ENCODE measurements at places on chromosomes 1 and 21. TPM values are rescaled to one million over a fixed set of nuclear protein-coding genes. Genes with fewer than 3 reads are reported as not detected.
A peak's percentile ranks its signal among the peaks of the same experiment; 100 is the strongest.

DNA sequence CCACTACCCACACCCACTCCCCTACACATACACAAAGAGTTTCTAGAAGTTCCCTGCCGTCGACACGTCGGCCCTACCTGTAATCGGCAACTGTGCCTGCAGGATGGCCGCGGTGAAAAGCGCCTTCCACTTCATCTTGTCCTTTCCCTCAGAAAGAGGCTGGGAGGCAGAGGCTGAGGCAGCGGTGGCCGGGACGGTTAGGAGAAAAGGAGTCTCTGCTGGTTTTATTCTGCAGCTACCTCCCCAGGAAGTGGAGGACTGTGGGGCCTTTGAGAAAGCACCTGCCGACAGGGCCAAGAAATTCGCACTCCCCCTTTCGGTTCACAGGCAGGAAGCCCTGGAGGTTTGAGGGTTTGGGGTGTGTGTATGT lies at the start of gene CD247:
Gene CD247 (minus strand): TSS at position 199 of the 370 bp plus-strand sequence. CDS start 64 bp downstream, at position 135.
- DNase-seq, result no peak

CBR3 gene
- total RNA-seq, result 13.3 TPM

DNA sequence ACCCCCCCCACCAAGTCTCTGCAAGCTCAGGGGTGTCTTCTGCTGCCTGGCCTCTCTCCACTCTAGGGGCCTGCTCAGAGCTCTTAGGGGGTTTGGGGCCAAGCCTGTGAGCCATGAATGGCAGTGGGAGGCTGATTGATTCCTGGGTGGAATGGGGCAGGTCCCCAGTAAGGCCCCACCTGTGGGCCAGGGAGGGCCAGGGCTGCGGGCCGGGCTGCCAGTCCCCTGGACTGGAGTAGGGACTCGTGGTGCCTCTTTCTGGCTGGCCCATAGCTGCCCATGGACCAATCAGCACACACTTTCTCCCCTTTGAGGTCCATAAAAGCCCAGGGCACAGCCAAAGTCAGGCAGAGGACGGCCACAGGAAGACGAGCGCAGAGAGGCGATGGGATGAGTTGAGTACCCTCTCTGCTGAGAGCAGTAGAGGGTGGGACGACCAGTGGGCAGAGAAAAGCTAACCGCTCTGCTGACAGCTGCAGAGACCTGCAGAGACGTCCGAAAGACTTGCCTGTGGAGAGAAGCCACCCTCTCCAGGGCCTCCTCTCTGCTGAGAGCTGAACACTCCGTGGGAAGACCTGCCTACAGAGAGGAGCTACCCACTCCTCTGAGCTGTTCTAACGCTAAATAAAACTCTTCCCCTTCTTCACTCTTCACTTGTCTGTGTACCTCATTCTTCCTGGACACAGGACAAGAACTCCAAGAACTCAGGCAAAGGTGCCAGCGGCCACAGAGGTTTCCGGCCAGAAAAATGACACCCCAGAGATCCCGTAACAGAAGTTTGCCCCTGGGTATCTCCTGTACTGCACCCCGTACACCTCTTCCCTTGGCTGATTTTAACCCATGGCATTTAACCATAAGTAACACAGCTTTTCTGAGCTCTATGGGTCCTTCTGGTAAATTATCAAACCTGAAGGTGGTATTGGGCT lies 38.2 kb upstream of the TARDBP start:
- DNase-seq, result no peak

GRCh38 chr1:210129759-210130158 lies 102.8 kb upstream of the SERTAD4 start:
- no peak for DNase-seq

DNA sequence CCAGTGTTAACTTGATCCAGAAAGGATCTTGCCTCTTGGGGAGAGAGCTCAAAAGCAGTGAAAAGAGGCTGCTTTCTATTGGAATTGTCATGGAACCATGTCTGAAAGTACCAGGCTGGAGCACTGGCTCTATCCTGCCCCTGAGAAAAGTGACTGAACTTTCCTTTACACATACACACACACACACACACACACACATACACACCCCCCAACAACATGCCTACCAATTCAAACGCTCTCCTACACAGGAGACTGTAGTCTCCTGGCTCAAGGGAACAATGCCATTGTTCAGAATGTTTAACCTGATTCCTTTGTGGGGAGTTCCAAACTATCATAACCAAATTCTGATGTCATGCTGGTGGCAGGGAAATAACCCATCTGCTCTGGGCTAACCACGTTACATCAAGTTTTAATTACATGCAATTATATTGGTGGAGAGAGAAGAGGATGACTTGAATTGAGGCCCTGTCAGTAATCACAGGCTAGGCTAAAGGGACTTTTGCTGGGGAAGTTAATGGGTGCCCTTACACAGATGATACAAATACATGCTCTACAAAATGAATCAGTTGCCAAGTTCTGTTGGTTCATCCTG lies 52.3 kb upstream of the DUSP10 start:
- DNase-seq, result no peak

DNA sequence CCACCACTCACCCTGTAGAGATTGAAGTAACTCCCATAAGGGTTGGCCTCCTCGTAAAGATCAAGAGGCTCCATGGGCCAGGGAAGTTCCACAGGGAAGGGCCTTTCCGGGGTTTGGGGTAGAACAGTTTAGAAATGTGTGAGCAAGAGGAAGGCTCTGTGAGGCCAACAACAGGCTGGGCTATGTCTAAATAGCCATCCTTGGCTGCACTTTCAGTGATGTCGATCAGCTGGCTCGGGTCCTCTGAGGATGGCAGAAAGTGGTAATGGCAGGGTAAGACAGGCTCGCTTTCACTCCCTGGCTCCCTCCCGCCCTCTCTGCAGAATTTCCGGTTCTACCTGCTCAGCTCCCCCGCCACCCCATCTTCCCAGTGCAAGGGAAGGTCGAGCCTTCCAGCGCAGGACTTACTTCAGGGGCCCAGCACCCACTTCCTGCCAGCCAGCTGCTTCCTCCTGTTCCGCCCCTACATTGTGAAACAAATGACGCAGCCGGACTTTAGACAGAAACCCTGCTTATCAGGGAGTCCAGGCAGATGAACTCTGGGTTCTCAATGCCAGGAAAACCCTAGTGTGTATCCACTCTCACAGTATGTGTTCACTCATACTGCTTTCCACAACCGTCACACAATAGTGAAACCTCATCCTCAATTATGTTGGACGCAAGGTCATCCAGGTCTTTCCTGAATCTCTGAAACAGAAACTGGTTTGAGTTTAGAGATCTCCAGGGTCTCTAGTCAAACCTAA lies 7.3 kb downstream of the F11R start:
- DNase-seq, result peak; percentile 99

GRCh38 chr1:82225421-82226185 lies 424.9 kb downstream of the ADGRL2 start:
- DNase-seq, result peak; percentile 78

- DNase-seq, result no peak
Observed at GRCh38 chr1:163055005-163055404, 14.2 kb upstream of the RGS4 start.

DNA sequence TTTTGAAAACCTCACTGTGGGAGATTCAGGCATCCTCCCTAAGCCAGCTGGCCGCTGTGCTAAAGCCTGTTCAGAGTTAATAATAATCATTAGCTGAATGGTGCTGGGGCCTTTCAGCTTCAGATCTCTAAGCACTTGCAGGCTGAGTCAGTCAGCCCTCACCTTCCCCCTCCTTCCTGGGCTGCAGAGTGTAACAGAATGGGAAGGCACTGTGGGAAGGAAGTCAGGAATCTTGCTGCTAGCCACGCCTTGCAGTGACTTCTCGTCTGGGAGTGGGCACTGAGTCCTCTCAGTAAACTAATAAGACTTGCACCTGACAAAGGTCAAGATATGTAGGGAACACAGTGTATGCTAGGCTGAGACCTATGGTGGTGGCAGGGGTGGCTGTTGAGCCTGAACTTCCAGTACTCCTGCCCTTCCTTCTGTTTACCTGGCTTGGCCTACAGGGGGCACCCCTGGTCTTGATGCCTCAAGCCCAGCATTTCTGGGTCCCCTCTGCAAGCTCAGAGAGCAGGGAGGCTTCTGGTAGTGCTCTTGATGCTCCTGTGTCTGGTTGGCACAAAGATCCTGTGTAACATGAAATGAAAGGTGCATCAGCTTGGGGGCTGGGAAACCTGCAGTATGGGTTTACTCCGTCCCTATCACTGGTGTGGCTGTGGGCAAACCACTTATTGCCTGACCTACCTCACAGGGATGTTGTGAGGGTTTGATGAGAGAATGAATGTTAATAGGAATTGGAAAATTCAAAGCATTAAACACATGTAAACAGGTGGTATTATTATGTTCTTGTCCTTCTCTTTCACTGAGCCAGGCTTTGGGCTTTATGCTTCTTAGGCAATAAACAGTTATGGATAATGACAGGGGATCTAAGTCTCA lies 6.0 kb downstream of the CYB561D1 start:
- peak; percentile 28 for DNase-seq

GRCh38 chr1:241985787-241986186 lies 13.1 kb downstream of the MAP1LC3C start:
- DNase-seq, result peak; percentile 31

GRCh38 chr1:165241952-165242351 lies 114.6 kb downstream of the LMX1A start:
- DNase-seq, result no peak

- no peak for DNase-seq
Observed at GRCh38 chr1:205293350-205294074, 28.0 kb downstream of the NUAK2 start.

DNA sequence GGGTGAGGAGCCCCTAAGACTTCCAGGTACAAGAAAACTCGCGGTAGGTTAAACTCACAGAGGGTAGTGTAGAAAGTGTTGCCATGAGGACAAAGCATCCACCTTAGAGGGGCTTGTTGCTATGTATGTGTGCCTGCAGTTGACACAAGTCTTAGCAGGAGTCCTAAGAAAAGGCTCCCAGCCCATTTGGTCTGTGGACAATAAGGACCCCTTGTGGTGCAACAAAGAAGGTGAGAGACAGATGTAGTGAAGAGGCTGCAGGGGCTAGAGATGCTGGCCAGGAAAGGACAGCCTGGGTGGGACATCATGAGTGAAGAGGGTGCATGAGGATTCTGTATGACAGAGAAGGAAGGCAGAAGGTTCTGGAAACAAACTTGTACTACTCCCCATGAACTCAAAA lies 36.3 kb upstream of the IL10 start:
- DNase-seq, result no peak

GRCh38 chr1:16351994-16352841 lies at the start of gene FBXO42:
Gene FBXO42 (minus strand): TSS chr1:16352480. CDS start chr1:16315418, 37,062 bp downstream.
- DNase-seq, result peak; percentile 96

DNA sequence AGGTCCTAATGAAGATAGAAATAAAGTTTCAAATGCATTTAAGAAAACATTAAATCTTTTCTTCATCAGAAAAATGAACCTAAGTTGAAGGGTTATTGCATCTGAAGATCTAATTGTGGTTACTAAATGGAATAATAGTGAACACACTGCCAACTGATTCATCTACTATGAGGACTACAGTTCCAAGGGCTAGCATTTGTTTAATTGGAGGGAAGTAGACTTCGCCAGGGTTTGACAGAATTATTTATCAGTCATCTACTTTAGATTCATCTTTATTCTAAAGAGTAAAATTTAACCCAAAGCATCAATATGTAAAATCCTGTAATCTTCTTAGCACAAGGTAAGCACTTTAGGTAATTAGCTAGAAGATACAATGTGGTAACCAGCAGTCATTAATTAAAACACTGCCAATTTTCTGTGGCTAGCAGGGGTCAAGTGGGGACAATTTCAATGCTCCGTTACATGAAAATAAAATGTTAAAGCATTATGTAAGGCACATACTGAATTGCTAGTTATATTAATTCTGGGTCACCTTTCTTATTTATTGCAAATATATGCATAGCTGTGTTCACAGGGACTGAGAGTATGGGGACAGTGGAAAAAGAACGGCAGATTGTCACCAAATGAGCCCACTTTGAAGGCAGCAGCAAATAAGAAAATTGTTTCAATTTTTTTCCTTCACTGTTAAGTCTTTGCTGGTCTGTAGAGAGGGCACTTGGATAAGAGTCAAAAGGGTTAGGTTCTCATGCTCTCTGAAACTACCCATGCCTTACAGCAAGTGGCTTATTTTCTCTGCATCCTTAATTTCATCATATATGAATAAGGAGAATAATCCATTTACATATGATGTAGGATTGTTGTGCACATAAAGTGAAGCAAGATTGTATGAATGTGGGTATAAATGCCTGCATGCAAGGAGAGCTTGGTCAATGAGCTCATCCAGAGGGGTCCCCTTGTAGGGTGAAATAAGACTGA lies 416.0 kb downstream of the PCP4 start:
- no peak for DNase-seq

DNA sequence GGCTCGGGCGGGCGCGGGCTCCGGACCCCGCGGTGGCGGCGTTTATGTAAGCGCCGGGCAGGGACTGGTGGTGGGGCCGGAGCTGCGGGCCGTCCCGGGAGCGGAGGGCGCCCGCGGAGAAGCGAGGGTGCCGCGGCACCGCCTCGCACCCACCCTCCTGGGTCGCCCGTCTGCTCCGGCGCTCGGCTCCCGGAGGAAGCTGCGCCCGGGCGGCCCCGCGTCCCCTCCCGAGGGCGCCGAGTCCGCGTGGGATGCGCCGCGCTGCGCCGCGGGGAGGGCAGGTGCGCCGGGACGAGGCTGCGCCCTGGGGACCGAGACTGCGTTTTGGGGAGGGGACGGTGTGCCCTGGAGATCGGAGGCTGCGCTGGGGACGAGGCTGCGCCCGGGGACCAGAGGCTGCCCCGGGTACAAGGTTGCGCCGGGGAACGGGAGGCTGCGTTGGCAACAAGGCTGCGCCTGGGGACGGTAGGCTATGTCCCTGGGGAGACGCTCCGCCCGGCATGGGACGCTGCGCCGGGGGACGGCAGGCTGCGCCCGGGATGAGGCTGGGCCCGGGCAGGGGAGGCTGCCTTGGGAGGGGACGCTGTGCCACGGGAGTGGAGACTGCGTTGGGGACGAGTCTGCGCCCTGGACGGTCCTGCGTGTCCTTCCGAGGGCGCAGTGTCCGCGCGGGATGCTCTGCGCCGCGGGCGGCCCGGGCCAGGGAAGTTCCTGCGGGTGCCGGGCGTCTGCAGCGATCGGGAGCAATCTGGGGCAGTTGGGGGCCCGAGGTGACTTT lies 627 bp downstream of the ADARB1 start:
- DNase-seq, result peak; percentile 38

IGSF9 gene
- total RNA-seq, result 0.16 TPM

DNA sequence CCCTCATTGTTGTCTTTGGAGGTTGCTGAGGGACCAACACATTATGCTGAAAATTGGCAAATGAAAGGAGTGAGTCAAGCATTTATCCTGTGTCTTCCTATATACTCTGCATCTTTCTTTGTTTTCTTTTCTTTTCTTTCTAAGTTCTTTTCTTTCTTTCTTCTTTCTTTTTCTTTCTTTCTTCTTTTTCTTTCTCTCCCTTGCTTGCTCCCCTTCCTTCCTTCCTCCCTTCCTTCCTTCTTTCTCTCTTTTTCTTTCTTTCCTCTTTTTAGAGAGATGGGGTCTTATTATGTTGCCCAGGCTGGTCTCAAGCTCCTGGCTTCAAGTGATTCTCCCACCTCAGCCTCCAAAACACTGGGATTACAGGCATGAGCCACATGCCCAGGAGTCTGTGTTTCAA lies 28.3 kb upstream of the COX20 start:
- DNase-seq, result no peak

- DNase-seq, result no peak
Observed at GRCh38 chr1:41902664-41903063, 16.1 kb downstream of the HIVEP3 start.

- no peak for DNase-seq
Observed at GRCh38 chr1:104463126-104463697, 713.5 kb downstream of the AMY1C start.

All from endothelial cell of umbilical vein (primary cell).